ENCODE measurements at places on chromosomes 2 and 18. TPM values are rescaled to one million over a fixed set of nuclear protein-coding genes. Genes with fewer than 3 reads are reported as not detected.

- no peak overlapping the region for H3K4me3 ChIP-seq
- no peak overlapping the region for H3K27ac ChIP-seq
- H3K36me3 ChIP-seq, result peaks cover 34% of the 10 kb centered on the region
- no peaks in the 10 kb centered on the region for H3K27me3 ChIP-seq
- DNase-seq, result no peak
- peaks cover 12% of the 10 kb centered on the region for H3K4me1 ChIP-seq
Observed at GRCh38 chr2:174805803-174806202, 41.5 kb upstream of the CHRNA1 start.

DNA sequence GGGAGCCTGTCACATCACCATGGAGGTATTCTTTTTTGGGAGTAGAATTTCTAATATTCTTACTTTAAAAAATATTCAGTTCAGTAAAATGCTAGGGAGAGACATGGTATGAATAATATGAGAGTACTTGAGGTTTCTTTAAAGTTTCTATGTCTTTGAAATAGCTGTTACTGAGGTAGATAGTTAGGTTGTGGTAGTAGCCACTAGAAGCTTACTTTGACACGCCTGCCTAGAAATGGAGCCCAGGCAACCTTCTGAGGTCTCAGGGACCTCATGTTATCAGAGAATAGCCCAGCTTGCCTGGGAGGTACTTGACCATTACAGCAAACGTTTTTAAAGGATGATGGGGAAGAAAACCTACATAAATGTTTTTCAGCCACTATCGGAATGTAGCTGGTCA, 131.2 kb downstream of the AGPS start:
- H3K4me1 ChIP-seq, result no peaks in the 10 kb centered on the region
- H3K4me3 ChIP-seq, result no peak overlapping the region
- DNase-seq, result no peak
- H3K36me3 ChIP-seq, result peaks cover 46% of the 10 kb centered on the region
- H3K27me3 ChIP-seq, result no peaks in the 10 kb centered on the region

GRCh38 chr2:66753660-66754059, 318.7 kb downstream of the MEIS1 start:
- H3K27ac ChIP-seq, result no peak overlapping the region
- DNase-seq, result no peak
- no peak overlapping the region for H3K4me3 ChIP-seq
- no peaks in the 10 kb centered on the region for H3K36me3 ChIP-seq
- H3K27me3 ChIP-seq, result no peaks in the 10 kb centered on the region

The G6PC2 gene
- total RNA-seq, result not detected

The SLC11A1 gene
- 2.5 TPM for total RNA-seq

The TNFRSF11A gene
- total RNA-seq, result 1.6 TPM
